ENCODE measurements at places on chromosomes 6 and 20. TPM values are rescaled to one million over a fixed set of nuclear protein-coding genes. Genes with fewer than 3 reads are reported as not detected.
A peak's percentile ranks its signal among the peaks of the same experiment; 100 is the strongest.

NTSR1 gene
- polyA plus RNA-seq = 2.8 TPM

PNPLA1 gene
- polyA plus RNA-seq = 3.8 TPM

MARCKS gene
- polyA plus RNA-seq = 14.4 TPM

FAM83D gene
- polyA plus RNA-seq = 0.09 TPM

ZNF341 gene
- polyA plus RNA-seq = 2.3 TPM

SUPT3H gene
- polyA plus RNA-seq = 1.9 TPM

EPHA7 gene
- not detected for polyA plus RNA-seq

ADGB gene
- not detected for polyA plus RNA-seq

NKAIN2 gene
- polyA plus RNA-seq = not detected

BTN1A1 gene
- not detected for polyA plus RNA-seq

ADGRF4 gene
- not detected for polyA plus RNA-seq

MTFR2 gene
- polyA plus RNA-seq = 0.79 TPM

EYA2 gene
- not detected for polyA plus RNA-seq

SEL1L2 gene
- polyA plus RNA-seq = not detected

DNA sequence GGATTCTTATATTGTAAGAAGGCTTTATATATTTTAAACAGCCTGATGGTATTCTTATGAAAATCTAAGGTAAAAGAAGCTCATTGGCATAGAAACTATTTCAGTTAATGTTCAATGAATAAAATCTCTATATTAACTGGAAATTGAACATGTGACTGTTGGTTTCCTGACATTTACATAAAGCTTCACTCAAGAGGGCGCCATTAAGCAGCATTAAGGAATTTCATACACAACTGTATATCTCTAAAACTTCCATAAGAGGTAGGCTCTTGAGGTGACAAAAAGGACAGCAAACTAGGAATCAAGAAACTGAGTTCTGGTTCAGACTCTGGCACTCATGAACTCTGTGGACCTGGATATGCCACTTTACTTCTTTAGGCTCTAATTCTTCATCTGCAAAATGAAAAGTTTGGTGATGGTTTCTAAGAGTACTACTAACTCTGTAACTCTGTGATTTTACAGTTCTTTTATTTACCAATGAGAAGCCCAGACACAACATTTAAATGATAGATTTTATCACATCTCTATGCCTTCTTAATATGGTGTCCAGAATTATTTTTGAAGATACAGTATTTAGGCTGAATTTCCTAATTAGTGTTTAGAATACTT lies 147.5 kb downstream of the FLRT3 start:
- DNase-seq = no peak

DNA sequence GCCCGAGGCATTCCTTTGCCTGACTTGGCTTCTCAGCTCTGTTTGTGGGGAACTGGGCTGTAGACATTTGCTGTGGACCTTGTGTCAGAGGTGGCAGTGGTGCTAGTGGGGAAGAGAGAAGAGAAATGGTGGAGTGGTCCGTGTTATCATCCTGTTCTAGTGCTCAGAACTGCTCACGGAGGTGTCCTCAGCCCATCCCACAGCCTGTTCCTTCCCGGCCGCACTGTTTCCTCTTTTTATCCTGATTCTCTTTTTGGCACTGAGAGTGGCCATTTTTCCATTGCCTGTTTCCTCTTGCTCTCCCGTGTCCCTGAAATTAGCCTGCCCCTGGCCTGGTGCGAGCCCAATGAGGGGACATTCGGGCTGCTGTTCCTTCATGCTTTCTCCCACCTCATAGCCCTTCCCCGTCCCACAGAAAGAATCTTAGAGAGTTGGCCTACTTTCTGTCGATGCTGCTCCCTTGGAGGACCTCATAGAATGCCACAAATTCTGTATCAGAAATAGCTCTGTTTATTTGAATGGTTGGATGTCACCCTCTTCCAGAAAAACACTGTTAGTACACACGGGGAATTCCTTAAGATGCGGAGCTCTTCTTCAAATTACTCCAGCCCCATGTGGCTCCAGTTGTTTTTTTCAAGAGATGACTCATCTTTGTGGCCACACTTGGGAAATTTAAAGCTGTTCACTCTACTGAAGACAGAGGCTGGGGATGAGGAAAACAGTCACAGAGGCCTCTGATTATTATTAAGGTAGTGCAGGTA lies 26.1 kb downstream of the FARS2 start:
- peak; percentile 66 for DNase-seq

- DNase-seq = no peak
Observed at GRCh38 chr20:48281501-48281900, 496.2 kb upstream of the SULF2 start.

DNA sequence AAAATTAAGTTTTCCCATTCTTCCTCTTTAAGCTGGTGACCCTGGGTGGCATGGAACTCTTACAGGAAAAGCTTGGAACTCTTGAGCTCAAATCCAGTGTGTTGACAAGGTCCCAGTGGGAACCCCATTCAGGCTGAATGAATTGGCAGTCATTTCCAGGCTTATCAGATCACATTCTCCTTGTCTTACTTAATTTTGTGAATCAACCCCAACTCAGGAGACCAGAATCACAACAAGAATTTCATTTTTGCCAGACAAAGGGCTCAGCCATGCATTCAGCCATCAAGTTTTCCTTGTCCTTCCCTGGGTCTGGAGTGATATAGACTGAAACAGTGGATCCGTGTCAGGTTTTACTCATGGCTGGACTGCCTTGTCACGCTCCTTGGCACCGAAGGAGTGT lies 92.1 kb upstream of the EEF1E1 start:
- no peak for DNase-seq

GRCh38 chr6:17390276-17390675 lies 3.1 kb upstream of the CAP2 start:
- DNase-seq = no peak

DNA sequence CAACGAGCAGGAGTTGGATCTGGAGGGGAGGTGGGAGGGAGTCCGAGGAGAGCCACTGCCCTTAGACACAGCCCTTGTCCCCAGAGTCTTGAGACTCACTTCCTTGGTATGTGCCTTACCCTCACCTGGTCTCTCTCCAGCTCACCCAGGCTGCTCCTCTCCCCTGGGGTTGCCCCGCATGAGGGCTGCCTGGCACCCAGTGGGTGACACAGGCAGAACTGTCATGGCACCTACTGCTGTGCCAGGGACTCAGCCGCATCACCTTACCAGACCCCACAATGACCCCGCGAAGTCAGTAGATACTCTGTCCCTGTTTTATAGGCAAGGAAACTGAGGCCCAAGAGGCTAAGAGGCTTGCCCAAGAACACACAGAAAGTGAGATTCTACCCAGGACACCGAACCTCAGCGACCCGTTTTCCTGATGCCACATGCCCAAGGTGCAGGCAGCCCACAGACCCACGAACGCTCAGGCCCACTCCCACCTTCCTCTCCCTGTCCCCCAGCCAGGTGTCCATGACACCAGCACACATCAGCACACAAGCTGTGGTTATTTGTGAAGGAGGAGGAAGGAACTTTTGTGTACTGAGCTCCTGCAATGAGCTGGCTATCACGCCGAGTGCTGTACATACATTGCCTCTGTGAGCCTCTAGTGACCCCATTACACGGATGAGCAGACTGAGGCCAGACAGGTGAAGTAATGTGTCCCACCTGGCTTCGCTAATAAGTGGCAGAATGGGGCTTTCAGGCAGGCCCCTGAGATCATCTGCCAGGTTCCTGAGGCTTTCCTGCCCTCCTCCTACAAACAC lies 168.1 kb downstream of the GRM4 start:
- no peak for DNase-seq

DNA sequence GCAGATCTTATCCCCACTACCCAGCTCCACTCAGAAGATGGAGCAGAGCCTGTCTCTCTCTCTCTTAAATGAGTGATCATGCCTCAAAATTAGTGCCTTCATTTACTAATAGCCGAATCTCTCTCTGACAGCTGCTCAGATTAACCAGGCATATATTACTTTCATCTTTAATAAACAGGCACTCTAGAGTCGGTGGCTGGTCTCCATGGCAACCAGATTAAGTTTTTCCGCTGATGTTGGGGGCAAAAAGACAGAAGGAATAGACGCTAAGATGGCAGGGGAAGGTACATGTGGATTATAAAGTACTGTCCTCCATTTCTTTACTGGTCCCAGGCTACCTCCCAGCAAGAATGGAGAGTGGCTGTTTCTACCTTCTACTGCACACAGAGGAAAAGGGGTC lies 121.6 kb downstream of the QRSL1 start:
- DNase-seq = no peak

GRCh38 chr20:46011631-46012482 lies 3.1 kb downstream of the MMP9 start:
- peak; percentile 79 for DNase-seq

- DNase-seq = peak; percentile 67
Observed at GRCh38 chr20:47464380-47465101, 37.1 kb upstream of the NCOA3 start.

DNA sequence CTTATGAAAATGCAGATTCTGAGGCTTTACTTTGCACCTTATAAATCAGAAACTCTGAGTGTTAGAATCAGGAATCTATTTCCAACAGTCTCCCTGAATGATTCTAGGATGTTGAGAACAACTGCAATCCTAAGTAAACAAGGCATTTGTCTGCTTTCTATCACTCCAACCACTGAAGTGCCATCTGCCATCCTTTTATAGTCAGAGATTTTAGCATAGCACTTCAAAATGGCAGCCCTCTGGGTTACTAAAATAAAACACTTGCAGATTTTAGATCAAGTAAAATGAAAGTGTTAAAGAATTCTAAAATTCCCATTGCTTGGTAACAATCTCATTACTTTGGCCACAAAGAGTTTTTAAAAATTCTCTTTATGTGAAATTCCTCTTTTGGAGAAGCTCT lies 258.9 kb downstream of the CD109 start:
- no peak for DNase-seq

DNA sequence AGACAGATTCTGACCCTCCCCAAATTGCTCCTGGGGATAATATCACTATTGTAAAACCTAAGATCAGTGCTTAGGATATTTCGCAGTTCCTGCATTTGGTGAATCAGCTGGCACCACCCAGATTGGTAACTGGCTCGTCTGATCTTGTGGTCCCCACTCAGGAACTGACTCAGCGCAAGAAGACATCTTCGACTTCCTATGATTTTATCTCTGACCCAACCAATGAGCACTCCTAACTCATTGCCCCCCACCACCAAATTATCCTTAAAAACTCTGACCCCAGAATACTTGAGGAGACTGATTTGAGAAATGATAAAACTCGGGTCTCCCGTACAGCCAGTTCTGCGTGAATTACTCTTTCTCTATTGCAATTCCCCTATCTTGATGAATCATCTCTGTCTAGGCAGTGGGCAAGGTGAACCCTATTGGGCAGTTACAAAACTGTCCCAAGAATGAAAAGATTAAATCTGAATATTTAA lies 55.7 kb upstream of the PRND start:
- DNase-seq = peak; percentile 93

- DNase-seq = no peak
Observed at GRCh38 chr20:14342918-14343317, 5.5 kb upstream of the FLRT3 start.

DNA sequence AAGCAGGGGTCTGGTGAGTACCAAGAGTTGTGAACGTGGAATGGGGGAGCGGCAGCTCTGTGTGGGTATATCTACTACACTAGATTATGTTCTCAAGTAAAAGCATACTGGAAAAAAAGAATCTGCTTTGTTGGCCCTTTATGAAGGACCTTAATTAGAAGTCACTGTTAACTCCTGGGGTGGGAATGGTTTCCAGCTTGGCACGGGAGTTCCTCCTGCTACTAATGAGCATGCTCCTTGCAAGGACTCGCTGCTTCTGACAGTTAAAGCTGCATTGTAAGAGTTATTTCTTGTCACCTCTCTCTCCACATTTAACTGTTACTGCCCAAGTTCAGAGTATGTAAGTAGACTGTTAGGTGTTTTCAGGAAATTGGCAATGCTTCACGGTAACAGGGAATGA lies 292.7 kb downstream of the ZFAND3 start:
- no peak for DNase-seq

DNA sequence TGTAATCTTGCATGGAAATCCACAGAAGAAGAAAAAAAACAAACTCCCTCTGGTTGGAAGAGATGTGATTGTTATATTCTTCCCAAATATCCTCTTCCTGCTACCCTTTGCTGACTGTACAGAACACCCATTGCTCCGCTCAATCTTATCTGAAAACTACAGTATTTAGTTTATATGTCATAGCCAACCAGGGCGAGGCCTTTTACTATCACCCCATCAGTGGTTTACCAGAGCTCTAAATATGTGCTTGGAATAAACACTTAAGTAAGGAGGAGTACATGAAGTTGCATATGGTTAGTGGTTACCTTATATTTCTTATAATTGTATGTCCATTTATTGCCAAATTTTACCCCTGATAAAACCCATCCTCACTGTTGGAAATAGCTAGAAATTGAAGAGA lies 12.2 kb downstream of the PRL start:
- DNase-seq = no peak

GRCh38 chr6:126914172-126914571 lies 204.3 kb upstream of the RSPO3 start:
- DNase-seq = no peak

DNA sequence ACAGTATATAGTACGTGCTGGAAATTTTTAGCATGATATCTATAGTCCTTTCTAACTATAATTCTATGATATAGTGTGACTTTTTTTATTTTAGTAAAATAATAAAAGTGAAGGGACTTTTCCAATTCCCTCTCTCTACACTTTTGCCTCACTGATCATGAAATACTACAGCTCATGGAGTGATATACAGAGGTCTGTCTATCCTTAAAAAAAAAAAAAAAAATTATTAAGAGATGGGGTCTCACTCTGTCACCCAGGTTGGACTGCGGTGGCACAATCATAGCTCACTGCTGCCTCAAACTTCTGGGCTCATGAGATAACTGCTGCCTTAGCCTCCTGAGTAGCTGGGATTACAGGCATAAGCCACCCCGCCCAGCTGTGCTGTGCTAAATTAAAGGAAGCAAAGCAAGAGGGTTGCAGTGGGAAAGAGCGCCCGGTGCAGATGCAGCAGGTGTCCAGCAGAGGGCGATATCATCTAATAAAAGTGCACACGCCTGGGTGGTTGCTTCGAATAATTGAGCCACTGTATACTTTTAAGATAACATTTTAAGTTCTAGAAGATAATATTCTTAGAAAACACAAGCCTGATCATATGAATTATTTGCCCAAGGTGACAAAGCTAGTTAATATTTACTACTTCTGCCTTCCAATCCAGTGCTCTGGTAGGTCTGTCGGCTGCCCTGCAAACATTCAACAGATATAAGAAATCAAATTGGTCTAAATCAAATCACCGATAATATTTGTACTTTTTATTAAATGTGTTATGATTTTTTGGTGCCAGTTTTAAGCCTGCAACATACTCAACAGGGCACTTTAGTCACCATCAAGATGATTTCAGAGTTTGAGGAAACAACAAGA lies 94.9 kb upstream of the NT5E start:
- DNase-seq = peak; percentile 11

DNA sequence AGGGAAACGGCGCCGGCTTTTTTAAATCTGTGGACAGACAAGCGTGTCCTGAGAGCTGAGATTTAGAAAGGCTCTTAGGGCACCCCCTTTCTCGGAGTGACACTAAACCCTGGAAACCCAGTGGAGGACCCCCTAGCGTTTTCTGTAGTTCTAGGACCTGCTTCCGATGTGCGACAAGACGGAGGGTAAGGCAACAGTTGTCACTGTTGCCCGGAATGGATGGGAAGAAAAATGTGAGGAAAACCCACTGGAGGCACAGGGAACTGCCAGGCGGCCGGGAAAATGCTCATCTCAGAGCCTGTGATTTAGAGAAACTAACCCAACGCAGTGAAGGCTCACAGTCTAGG lies 551 bp upstream of the ATP5F1E start:
- no peak for DNase-seq

Data from CD14-positive monocyte (primary cell).